ENCODE measurements at places on chromosomes 7 and 10. TPM values are rescaled to one million over a fixed set of nuclear protein-coding genes. Genes with fewer than 3 reads are reported as not detected.

HOXA6 gene
- 14.9 TPM for polyA plus RNA-seq

TDRD1 gene
- polyA plus RNA-seq, result not detected

ZNF518A gene
- polyA plus RNA-seq, result 0.98 TPM

TMEM236 gene
- 0.05 TPM for polyA plus RNA-seq

NUTM2E gene
- not detected for polyA plus RNA-seq

RNLS gene
- polyA plus RNA-seq, result 1.3 TPM

NOS3 gene
- 4.2 TPM for polyA plus RNA-seq

MARVELD1 gene
- 5.8 TPM for polyA plus RNA-seq

GFRA1 gene
- polyA plus RNA-seq, result 1.6 TPM

HMX2 gene
- 18.3 TPM for polyA plus RNA-seq

ANKRD2 gene
- 1.6 TPM for polyA plus RNA-seq

PTPN12 gene
- polyA plus RNA-seq, result 25.4 TPM

LRMDA gene
- 8.3 TPM for polyA plus RNA-seq

WAPL gene
- 10.5 TPM for polyA plus RNA-seq

SKAP2 gene
- 27.1 TPM for polyA plus RNA-seq

MCM10 gene
- 7.7 TPM for polyA plus RNA-seq

OPN4 gene
- 0.27 TPM for polyA plus RNA-seq

ARHGEF35 gene
- polyA plus RNA-seq, result 0.22 TPM

HOXA5 gene
- polyA plus RNA-seq, result 25.3 TPM

GRM3 gene
- 23.5 TPM for polyA plus RNA-seq

HOXA10 gene
- polyA plus RNA-seq, result 62.0 TPM

CSGALNACT2 gene
- 8.0 TPM for polyA plus RNA-seq

HEPACAM2 gene
- polyA plus RNA-seq, result 16.5 TPM

BCL7B gene
- polyA plus RNA-seq, result 66.4 TPM

NANOS1 gene
- polyA plus RNA-seq, result 2.8 TPM

MMD2 gene
- 6.3 TPM for polyA plus RNA-seq

GIMAP2 gene
- polyA plus RNA-seq, result 0.68 TPM

GIMAP1 gene
- polyA plus RNA-seq, result 1.1 TPM

NFKB2 gene
- 6.8 TPM for polyA plus RNA-seq

GHITM gene
- 112 TPM for polyA plus RNA-seq

MLXIPL gene
- polyA plus RNA-seq, result 4.0 TPM

HOXA9 gene
- 1.1 TPM for polyA plus RNA-seq

NODAL gene
- polyA plus RNA-seq, result 1.3 TPM

PDK4 gene
- polyA plus RNA-seq, result 25.9 TPM

NPTX2 gene
- 90.5 TPM for polyA plus RNA-seq

KCNK18 gene
- not detected for polyA plus RNA-seq

SLC16A9 gene
- 3.4 TPM for polyA plus RNA-seq

MCMBP gene
- 45.5 TPM for polyA plus RNA-seq

ARMS2 gene
- polyA plus RNA-seq, result not detected

All from brain (organoid and tissue), 16 donors.